Fibroblast of skin of back (primary cell): ENCODE measurements at places on chromosomes 1 and 21.

DNA sequence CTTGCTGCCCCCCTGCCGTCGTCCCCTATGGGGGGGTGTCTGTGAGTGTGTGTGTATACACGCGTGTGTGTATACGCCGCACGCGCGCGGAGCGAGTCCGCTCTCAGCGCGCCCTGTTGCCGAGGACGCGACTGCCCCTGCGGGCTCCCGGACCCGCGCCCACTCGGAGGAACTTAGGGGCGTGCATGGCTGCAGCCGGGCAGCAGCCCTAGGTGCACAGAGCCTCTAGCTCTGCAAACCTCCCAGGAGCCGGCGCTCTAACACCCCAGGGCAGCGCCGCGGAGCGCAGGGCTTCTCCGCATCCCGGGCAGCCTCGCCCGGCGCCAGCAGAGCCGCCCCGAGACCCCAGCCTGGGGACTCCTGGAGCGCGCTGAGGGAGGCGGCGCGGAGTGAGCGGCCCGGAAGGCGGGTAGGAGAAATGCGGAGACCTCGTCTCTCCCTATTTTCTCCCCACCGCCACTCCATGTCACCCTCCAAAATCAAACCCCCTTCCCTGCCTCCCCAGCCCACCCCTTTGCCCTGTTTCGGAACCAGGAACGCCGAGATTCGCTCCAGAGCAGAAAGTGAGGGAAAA is 574 bp downstream of the ITPKB start:
- peak; percentile 33 for DNase-seq

GRCh38 chr1:94061513-94062443 is 59.2 kb downstream of the ABCA4 start:
- DNase-seq, result peak; percentile 81

- DNase-seq, result peak; percentile 76
Observed at GRCh38 chr1:53734650-53735211, 4.2 kb downstream of the GLIS1 start.

DNA sequence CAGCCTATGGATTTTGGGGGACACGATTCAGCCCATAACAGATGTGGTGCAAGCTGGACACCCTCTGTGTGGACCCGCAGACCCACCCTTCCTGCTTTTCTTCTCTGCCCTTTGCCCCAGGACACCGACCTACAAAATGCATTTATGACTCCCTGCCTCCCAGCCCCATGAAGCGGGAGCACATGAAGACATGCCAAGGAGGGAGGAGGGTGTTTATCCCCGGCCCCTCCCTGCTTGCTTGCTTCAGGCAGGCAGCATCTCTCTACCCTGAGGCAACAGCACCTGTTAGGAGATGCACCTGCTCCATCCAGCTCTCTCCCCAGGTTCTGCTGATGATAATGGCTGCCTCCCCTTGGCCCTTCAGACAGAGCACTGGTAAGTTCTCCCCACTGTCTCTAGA is 187.5 kb downstream of the PSMG1 start:
- no peak for DNase-seq

DNA sequence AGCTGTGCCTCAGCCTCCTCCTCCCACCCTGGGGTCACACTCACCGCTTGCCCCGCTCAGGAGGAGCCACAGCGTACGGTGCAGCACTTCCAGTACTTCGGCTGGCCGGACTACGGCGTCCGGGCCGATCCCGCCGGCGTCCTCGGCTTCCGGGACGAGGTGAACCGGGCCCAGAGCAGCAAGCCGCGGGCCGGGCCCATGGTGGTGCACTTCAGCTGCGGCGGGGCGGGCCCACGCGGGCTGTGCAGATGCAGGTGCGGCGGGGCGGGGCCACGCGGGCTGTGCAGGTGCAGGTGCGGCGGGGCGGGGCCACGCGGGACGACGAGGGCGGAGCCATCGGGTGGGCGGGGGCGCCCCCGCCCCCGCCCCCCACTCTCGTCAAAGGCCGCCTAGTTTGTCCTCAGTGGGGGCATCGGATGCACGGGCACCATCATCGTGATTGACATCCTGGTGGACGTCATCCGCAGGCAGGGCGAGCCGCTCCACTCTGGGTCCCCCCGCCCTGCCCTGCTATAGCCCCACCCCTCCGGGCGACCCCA is 5.5 kb downstream of the RNF223 start:
- DNase-seq, result no peak

- no peak for DNase-seq
Observed at GRCh38 chr1:241533326-241534115, 1.3 kb downstream of the KMO start.

DNA sequence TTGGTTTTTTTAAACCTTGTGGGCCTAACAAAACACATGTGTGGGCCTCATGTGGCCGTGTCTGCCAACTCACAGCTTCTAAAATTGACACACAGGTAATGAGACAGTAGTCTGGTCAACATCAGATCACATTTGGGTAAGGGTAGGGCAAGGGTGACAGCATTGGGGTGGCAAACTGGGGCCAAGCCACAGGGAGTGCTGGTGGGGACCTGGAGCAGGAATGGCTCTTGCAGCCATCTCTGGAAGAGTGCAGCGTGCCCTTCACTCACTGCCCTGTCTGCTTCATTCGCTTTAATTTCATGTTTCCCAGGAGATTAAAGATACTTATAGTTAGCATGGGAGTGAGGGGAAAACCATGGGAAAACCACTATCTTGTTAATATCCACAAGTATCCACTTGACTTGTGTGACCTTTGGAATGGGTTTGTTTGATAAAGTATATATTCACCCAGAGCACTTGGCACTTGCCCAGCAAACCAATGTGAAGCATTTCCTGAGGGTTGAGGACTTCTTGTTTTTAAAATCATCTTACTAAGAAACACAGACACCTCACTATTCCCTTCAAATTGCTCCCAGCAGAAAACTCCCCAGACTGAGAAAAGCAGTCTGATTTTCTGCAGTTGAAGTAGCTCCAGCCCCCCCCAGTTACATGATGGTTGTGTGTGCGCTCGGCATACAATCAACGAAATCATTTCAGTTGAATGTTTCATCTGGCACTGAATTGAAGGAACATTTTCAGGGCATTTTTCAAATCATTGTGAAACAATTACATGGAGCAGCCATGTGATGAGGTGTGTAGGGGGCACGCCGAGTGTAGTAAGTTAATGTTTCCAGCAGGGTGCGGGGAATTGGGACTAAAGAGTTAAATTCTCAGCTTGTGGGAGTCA is 175.7 kb downstream of the VPS13D start:
- DNase-seq, result peak; percentile 60

DNA sequence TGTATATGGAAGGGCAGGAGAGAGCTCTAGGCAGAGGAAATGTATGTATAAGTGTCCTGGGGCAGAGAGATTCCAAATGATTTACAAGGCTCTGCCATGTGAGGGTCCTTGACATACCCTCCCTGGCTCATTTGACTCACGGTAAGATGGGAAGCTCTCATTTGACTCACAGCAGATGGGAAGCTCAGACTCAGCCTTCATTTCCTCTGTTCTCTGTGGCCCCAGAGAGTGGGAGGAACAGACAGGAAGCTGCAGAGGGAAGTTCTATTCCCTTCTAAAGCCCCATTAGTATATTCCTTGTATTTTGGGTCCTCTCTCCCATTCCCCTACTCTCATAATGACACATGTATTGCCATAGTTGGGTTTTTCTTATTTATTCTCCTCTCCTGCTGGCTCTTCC is 44.9 kb downstream of the FOXD2 start:
- no peak for DNase-seq

DNA sequence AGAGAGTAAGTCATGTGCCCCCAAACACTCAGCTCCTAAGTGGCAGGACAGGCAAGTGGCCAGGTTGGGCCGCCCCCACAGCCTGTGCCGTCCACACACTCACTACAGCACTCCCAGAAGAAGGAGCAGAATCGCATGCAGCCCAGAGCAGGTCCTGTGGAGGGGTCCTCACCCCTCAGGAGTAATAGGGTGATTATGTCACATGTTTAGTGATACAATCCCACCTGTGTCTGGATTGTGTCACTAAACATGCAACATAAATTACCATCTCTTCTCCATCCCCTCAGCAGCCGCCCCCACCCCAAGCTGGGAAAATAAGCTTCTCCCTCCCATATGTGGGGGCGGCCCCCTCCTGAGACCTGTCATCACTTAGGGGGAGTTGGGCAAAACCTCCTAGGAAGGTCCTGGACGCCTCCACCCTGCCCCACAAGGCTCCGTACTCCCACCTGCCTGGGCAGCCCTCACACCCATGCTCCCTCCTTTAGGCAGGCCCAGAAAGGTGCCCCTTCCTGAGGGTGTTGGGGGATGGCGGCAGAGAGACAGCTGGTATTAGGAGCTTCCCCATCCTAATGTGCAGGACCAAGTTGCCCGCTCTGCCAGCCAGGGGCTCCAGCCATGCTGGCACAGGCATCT is 56.9 kb downstream of the STUM start:
- DNase-seq, result no peak

DNA sequence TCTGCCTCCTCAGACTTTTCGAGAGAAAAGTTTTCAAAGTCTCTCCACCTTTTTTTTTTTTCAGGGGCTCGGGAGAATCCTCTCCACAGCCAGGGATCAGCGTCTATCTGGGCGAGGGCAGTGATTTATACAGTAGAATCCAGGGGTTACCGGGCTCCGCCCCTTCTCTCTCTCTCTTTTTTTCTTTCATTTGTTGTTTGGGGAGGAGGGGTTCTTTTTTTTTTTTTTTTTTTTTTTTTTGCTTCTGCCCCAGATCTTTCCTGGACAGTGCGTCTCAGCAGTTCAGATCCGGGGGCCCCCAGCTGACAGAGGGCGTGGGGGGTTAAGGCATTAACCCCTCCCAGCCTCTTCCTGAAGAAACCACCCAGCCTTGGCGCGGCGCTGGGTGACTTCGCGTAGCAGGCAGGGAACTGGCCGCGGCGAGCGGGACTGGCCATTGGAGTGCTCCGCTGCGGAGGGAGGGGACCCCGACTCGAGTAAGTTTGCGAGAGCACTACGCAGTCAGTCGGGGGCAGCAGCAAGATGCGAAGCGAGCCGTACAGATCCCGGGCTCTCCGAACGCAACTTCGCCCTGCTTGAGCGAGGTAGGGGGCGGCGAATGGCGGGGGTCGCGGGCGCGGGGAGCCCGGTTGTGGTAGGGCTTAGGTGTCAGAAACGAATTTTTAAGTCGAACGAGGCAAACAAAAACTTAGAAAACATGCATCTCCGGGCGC is at the start of gene S1PR1:
Gene S1PR1 (plus strand): TSS at position 504 of the 713 bp plus-strand sequence. CDS start 1,966 bp downstream, outside the sequence.
- DNase-seq, result peak; percentile 55

- DNase-seq, result no peak
Observed at GRCh38 chr1:224500796-224501195, 66.2 kb upstream of the WDR26 start.

GRCh38 chr21:28066076-28066475 is 926.6 kb downstream of the LTN1 start:
- DNase-seq, result no peak

- no peak for DNase-seq
Observed at GRCh38 chr1:100387657-100388350, 35.5 kb downstream of the CDC14A start.

DNA sequence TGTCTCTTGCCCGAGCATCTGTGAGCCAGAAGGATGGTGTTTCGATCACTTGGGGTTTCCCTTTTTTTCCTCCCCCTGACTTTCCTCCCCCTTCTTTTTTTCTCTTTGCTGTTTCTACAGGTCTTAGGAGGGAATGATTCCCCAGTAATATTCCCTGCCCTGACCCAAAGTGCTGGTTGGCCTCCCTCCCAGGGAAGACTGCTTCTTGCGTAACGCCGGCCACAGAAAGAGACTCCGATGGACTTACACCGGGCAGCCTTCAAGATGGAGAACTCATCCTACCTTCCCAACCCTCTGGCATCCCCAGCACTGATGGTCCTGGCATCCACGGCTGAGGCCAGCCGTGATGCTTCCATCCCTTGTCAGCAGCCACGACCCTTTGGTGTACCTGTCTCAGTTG is 6.8 kb downstream of the RNF220 start:
- DNase-seq, result no peak

DNA sequence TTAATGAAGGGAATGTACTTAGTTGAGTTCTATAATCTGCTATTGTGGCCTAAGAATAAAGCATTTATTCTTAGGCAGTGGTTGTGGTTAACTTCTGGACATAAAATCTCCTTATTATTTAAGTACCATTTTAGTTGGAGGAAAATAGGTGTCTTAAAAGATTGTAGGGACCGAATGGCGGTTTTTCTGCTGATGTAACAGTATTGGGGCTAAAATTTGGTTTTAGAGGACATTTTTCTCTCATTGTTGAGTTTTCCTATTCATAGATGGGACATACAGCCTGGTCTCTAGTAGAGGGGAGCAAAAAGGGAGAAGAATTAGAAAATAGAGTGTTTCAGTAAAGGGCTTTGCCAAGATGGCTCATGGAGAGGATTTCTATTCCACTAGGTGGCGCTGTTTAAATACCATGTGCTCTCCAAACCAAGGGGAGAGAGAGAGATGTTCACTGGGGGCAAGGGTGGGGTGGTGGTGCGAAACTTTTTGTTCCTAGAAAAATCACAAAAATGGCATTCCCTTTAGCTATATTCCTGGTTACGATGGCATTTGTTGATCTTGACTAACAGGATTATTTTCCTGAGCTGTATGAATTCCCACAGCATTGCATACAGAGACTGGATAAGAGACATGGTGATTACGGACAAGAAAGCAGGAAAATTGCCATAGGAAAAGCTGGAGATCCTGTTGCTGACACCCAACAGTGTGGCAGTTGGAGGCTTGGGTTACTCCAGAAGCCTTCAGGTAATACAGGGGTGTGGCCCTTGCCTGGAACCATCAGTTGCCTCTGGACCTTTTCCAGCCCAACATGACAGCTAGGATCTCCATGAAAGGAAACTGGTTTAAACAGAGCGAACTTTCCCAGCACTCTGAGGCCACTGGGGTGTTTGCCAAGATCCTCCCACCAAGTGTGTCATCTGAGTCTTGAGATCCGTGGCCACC is 18.2 kb upstream of the FCGR2A start:
- peak; percentile 55 for DNase-seq

DNA sequence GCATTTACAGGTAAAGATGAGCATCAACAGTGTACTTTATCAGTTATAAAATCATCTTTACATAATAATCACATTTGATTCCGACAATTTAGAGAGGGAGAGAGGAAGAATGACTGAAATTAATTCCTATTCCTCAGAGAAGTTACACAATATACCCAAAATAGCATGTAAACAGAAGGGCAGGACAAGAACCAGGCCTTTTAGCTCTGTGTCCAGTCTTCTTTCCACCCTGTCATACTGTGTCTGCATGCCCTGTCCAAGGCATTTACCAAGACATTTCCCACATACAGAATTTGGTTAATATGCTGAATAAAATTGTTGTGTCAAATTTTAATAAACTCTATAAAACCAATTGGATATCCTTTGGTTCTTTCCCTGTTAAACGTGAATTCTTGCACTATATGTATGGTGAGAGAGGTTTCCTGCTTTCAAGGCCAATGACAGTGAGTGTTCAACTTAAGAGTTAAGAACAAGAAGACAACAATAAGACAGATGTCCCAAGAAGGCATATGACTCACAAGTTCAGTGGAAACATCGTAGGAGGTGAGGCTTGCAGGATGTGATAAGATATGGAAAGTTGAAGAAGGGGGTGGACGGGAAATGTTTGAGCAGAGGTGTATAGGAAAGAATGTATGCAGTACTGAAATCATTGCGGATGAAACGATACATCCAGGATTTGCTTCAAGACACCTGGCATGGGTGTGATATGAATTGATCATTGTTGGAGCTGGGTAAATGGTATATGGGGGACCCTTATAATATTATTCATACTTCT is 20.8 kb downstream of the LRRC8B start:
- DNase-seq, result no peak
